ENCODE measurements at places on chromosomes 16 and 17.

DNA sequence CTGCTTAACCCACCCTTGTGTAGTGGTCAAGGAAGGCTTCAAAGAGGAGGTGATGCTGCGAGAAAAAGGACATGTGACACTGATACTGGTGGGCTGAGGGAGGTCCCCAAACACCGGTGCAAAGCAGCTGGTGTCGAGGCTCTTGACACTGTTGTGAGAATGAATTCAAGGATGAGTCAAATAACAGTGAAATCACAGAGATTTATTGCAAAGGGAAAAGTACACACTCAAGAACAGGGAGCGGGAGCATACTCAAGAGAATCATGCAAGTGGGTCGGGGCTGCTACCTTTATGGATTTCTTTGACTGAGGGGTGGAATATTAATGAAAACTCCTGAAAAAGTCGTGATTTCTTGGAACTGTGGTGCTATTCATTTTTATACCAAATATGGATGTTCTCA lies 31.1 kb downstream of the TMEM132E start:
- DNase-seq, result no peak

GRCh38 chr17:80187090-80187489 lies 17.3 kb downstream of the CARD14 start:
- DNase-seq, result no peak

DNA sequence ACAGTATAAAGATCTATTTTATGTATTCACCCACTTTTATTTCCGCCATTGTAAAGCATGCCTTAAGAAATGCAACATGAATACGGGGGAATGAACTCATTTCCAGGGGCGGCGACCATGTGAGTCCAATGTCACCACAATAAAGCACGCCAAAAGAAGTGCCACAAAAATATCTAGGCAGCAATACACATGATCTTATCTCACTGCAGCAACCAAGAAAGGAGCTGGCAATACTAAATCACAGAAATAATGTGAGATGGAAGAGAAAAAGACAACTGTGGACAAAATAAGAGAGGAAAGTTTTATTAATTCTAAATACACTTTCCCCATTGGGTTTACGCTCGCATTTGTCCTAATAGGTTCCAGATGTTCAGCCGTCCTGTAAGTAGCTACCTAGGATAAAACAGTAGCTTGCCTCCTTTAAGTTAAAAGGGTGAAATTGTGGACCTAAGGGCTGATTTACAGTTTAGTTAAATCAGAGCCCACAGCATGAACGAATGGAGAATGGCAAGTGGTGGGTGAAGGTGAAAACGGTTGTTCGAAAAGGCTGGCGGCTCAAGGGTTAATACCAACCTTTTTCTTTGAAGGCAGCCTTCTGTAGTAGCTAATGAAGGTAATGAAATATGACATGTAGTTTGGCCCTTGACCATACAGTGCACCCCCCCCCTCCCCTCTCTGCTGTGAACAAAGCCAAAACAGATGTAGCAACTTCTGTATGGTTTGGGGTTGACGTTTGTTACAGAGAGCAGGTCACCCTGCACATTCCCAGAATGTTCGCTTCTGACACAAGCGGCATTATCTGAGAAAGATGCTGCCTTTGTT lies 504.2 kb upstream of the PSMD7 start:
- DNase-seq, result no peak

DNA sequence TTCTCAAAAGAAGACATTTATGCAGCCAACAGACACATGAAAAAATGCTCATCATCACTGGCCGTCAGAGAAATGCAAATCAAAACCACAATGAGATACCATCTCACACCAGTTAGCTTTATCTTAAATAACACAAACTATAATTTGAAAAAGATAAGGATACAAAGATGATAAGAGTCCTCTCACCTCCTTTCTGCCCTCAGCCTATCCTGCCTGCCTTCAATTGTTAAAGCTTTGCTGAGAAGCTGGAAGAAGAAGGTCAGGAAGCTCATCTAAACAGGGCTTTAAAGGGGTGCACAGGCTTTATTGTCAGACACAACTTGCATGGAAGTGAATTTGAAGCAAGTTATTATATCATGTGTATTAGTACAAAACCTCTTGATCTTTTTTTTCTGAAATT lies 676.3 kb upstream of the GOT2 start:
- DNase-seq, result no peak

DNA sequence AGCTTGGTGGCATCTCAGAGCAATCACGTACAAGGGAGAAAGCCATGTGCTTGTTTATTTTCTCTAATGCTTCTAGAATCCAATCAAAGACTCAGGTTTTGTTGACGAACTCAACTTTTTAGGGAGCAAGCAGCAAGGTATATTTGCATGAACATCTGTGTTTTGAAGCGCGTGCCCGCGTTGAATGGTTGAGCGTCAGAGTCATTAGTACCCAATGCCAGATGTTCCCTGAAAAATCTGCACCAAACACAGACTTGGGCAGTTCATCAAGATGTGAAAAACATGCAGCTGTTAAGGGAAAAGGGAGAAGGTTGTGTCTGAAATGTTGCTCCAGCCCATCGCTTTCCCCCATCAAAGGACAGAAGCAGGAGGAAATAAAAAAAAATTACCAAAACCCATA lies 170.4 kb downstream of the SNX29 start:
- DNase-seq, result no peak

DNA sequence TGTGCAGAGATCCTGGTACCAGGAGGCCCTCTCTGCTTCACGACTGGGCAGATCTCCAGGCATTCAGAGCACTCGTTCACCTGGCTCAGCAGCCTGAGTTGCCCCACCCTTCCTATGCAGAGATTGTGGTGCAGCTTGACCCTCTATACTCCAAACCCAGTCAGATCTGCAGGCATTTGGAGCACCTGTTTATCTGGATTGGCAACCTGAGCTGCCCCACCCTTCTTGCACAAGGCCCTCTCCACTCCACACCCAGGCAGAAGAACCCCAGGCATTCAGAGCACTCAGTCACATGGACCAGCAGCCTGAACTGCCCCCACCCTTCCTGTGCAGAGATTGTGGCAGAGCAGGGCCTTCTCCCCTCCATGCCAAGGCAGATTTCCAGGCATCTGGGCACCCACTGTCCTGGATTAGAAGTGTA lies 88.4 kb upstream of the CDH5 start:
- DNase-seq, result no peak

All from anterior cingulate cortex (tissue), 58 donors.